ENCODE measurements at places on chromosomes 1 and 21.

GRCh38 chr1:155124503-155125463 lies 2.9 kb upstream of the EFNA1 start:
- DNase-seq, result no peak

- no peak for DNase-seq
Observed at GRCh38 chr21:35988416-35989137, 71.7 kb downstream of the SETD4 start.

- DNase-seq, result no peak
Observed at GRCh38 chr1:235990330-235990795, 74.5 kb downstream of the NID1 start.

- no peak for DNase-seq
Observed at GRCh38 chr1:1420654-1421141, 378 bp downstream of the ANKRD65 start.

GRCh38 chr1:173409613-173410012 lies 67.5 kb upstream of the PRDX6 start:
- no peak for DNase-seq

- no peak for DNase-seq
Observed at GRCh38 chr21:17674106-17674505, 61.4 kb upstream of the BTG3 start.

- DNase-seq, result no peak
Observed at GRCh38 chr1:31036749-31037500, 28.6 kb downstream of the PUM1 start.

DNA sequence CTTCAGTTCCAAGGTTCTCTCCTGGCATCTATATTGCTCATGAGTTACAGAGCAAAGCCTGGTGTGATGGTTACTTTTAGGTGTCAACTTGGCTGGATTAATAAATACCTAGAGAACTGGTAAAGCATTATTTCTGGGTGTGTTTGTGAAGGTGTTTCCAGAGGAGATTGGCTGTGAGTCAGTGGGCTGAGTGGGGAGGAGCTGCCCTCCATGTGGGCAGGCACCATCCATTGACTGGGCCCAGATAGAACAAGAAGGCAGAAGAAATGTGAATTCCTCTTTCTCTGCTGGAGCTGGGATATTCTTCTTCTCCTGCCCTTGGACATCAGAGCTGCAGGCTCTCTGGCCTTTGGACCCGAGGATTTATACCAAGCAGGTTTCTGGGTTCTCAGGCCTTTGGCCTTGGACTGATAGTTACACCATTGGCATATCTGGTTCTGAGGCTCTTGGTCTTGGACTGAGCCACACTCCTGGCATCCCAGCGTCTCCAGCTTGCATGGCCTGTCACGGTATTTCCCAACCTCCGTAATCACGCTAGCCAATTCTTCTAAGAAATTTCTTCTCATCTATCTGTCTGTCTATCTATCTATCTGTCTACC lies 44.5 kb downstream of the B3GALT5 start:
- DNase-seq, result no peak

DNA sequence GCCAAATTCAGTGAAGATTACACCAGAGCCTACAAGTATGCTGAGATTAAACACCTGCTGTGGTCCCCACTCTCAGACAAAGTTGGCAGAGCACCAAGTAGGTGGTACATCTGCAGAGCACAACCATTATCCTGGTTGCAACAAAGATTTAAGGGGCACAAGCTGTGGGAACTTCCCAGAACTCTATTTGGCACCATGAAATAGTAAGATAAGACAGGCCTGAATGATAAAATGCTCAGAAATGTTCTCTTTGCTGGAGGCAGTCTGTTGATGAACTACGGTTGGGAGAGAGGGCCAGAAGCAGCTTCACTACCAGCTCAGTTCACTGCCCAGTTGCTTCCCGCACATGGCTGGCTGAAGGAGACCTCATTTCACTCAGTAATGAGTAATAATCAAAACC lies 19.9 kb downstream of the RPL5 start:
- no peak for DNase-seq

DNA sequence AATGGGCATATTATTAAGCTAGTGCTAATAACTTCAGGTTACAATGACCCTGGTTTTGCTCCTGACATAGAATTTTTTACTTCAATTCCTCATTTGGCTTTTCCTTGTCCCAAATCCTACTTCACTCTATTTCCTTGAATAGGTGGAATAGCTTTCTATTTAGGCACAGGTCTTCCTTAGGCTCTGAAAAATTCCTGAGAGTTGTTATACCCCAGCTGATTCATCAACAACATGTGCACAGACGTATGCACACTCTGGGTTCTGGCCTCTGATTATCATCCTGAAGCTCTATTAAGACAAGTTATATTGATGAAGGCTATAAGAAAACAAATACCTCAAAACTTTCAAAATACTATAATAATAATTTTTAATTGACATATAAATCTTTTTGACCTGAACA lies 172.4 kb downstream of the NTMT2 start:
- no peak for DNase-seq

Measured in activated CD4-positive, CD25-positive, alpha-beta regulatory T cell treated with anti-CD3 and anti-CD28 coated beads, Interleukin-2, amount 50 U/mL, for 72 hours (primary cell).